ENCODE measurements at places on chromosomes 1 and 21. TPM values are rescaled to one million over a fixed set of nuclear protein-coding genes. Genes with fewer than 3 reads are reported as not detected.

DNA sequence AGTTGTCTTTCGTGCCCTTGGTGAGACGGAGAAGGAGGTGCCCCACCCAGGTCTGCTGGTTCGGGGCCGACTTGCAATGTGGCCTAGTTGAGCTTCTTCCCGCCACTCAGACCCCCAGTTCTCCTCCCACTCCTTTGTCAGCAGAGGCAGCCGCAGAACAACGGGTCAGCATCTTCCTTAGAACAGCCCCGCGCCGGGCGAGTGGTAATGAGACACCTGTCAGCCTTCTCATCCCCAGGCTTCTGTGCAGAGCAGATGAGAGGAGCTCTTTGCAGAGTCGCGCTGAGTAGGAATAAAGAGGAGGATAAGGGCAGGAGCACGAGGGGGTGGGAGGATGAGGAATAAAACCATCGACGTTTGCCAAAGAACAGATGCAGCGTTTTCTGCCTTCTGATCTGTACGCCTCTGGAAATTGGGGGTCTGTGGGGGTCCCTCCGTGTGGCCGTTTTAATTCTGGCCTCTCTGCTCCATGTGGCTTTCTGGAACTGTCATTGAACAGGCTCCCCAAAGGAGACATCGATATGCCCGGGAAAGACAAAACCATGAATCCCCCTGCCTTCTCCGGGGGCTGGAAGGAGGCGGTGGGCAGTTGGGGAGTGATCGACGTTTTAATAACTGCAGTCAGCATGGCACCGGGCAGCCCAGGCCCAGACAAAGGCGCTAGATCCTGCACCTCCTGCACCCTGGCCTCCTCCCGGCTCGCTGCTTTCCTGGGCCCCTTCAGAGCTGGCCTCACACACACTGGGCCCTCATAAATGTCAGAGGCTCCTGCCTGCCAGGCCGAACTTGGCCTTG is 27.5 kb upstream of the IGSF21 start:
- H3K4me3 ChIP-seq: no peak overlapping the region
- DNase-seq: no peak
- H3K4me1 ChIP-seq: no peaks in the 10 kb centered on the region
- no peaks in the 10 kb centered on the region for H3K27me3 ChIP-seq
- H3K27ac ChIP-seq: no peak overlapping the region

DNA sequence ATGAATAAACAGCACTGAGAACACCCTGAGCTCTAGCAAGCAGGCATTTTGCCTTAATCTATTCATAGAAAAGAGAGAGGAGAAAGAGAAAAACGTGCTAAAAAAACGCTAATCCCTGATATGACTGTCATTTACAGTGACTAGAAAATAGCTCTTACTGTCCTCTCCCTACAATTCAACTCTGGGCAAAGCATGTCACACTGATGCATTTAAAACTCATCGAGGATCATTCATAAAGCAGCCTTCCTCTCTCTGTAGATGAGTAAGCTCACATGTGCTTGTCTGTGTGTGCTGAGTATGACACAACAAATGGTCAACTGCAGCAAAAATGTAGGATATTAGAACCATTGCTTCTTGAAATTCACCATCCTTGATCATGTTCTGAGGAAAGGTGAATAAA is 109.0 kb downstream of the SGIP1 start:
- no peak overlapping the region for H3K27ac ChIP-seq
- H3K36me3 ChIP-seq: no peaks in the 10 kb centered on the region
- H3K4me1 ChIP-seq: no peaks in the 10 kb centered on the region
- H3K27me3 ChIP-seq: no peaks in the 10 kb centered on the region
- no peak for DNase-seq
- no peak overlapping the region for H3K4me3 ChIP-seq

DNA sequence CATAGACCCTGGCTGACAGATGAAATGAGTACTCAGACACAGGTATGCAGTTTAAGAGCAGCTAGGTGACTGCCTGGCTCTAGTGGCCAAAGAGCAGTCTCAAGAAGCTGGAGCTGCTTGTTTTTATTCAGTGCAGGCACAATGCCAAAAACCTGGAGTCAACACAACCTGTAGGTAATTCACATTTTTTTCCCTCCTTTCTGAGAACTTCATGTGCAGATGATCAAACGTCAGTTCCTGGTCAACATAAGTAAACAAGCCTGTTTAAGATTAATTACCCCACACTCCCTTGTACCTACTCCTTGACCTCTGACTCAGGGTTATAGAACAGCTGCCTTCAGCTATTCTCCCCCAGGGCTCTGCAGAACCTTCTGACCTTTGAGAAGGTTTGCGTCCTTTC is 17.3 kb upstream of the ACADM start:
- no peak for DNase-seq
- H3K36me3 ChIP-seq: no peaks in the 10 kb centered on the region
- H3K27me3 ChIP-seq: no peaks in the 10 kb centered on the region
- no peaks in the 10 kb centered on the region for H3K4me1 ChIP-seq

GRCh38 chr1:177571485-177572076 is 398.3 kb downstream of the SEC16B start:
- no peak for DNase-seq
- H3K4me3 ChIP-seq: no peak overlapping the region
- H3K27me3 ChIP-seq: no peaks in the 10 kb centered on the region
- H3K36me3 ChIP-seq: no peaks in the 10 kb centered on the region
- no peaks in the 10 kb centered on the region for H3K4me1 ChIP-seq

DNA sequence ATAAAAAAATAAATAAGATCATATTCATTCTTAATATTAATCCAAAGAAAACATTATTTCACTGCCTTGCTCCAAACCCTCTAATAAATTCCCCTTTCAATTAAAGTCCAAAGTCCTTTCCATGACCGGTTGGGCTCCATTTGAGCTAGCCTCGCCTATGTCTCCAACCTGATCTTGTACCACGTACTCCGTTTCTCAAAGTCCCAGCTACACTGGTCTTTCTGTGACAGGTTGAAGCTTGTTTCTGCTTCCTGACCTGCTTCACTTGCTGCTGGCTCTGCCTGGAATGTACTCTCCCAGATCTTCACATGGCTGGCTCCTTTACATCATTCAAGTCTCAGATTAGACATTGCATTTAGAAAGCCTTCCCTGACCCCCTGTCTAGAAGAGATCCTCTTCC is 16.4 kb downstream of the RPL5 start:
- no peak for DNase-seq
- no peak overlapping the region for H3K4me3 ChIP-seq
- H3K27me3 ChIP-seq: no peaks in the 10 kb centered on the region
- no peaks in the 10 kb centered on the region for H3K4me1 ChIP-seq
- no peak overlapping the region for H3K27ac ChIP-seq
- no peaks in the 10 kb centered on the region for H3K36me3 ChIP-seq

- no peak for DNase-seq
- H3K36me3 ChIP-seq: no peaks in the 10 kb centered on the region
- no peak overlapping the region for H3K27ac ChIP-seq
- H3K4me3 ChIP-seq: no peak overlapping the region
These were observed 7.2 kb upstream of the OLFML2B start for GRCh38 chr1:162030759-162031280.

DNA sequence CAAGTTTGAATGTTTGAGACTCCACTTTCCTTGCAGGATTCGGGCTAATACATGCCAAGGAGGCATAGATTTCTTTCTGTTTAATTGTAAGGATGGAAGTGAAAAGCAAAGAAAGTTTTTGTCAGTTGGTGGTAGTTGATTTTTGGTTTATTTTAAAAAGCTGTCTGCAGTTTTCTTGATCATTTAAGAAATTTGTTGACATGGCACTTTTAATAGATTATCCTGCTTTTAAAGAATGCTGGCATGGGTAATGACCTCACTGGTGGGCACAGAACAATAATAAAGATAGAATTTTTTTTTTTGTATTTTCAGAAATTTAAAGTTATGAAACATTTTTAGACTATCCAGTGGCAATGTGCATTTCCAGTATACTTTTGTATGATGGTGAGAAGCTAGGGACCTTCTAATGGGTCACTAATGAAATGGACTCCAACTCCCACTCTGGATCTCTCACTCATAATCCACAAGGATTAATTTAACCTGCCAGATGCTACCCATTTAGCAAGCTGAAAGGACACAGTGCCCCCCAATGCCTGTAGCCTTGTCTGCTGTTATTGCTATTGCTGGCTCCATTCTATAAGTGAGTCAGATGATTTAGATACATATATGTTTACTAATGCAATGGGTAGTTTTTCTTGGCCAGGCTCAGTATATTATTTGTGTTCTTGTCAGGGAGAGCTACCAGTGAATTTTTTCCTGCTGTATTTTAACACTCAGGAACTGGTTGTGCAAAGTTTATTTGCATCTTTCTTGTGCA is 190.2 kb upstream of the SGIP1 start:
- H3K4me3 ChIP-seq: no peak overlapping the region
- no peak for DNase-seq
- no peaks in the 10 kb centered on the region for H3K4me1 ChIP-seq
- no peaks in the 10 kb centered on the region for H3K27me3 ChIP-seq
- no peak overlapping the region for H3K27ac ChIP-seq

- no peak overlapping the region for H3K27ac ChIP-seq
- no peak overlapping the region for H3K4me3 ChIP-seq
- H3K4me1 ChIP-seq: no peaks in the 10 kb centered on the region
- H3K36me3 ChIP-seq: no peaks in the 10 kb centered on the region
These were observed 34.7 kb upstream of the AK4 start for GRCh38 chr1:65113298-65113697.

DNA sequence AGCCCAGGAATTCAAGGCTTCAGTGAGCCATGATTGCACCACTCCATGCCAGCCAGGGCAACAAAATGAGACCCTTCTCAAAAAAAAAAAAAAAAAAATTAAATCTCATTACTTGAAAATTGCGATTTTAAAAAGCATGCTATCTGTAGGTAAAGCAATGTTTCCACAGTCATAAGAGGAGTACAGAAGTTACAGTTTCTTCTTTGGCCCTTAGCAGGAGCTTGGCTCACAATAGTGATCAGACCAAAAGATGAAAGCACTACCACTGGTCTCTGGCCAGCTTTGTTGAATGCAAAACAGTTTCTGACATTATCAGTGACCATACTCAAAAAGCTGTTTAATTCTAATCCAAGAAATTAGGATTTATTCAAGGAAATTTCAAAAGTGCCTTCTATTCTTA is 31.2 kb downstream of the VAV3 start:
- no peak for DNase-seq
- no peaks in the 10 kb centered on the region for H3K36me3 ChIP-seq
- H3K27ac ChIP-seq: no peak overlapping the region
- H3K27me3 ChIP-seq: no peaks in the 10 kb centered on the region
- no peak overlapping the region for H3K4me3 ChIP-seq

DNA sequence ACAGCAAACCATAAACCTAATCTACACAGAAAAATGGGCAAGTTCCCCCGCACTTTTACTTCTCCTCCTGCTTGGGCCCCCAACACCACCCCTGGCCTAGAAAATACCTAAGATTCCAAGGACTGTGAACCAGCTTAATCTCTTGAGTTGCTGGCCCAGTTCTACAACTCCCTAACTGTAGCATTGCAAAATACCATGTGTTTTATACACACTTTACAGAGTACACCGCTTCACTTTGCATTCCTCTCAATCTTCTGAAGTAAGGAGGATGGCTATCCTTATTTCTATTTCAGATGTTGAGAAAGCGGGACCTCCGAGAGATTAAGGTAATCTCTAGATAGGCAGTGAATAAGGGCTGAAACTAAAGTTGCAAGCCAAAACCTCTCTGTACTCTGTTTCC is 408.3 kb upstream of the NR5A2 start:
- DNase-seq: no peak
- H3K36me3 ChIP-seq: no peaks in the 10 kb centered on the region
- H3K4me1 ChIP-seq: no peaks in the 10 kb centered on the region
- no peak overlapping the region for H3K27ac ChIP-seq
- H3K4me3 ChIP-seq: no peak overlapping the region

- H3K36me3 ChIP-seq: no peaks in the 10 kb centered on the region
- no peaks in the 10 kb centered on the region for H3K27me3 ChIP-seq
- no peaks in the 10 kb centered on the region for H3K4me1 ChIP-seq
- DNase-seq: no peak
- H3K27ac ChIP-seq: no peak overlapping the region
These were observed 501.9 kb upstream of the USP24 start for GRCh38 chr1:55717111-55717510.

- H3K27ac ChIP-seq: peak overlapping the region; percentile 72
- peaks cover 19% of the 10 kb centered on the region for H3K4me1 ChIP-seq
- H3K27me3 ChIP-seq: no peaks in the 10 kb centered on the region
- H3K4me3 ChIP-seq: no peak overlapping the region
- H3K36me3 ChIP-seq: no peaks in the 10 kb centered on the region
These were observed 3.8 kb downstream of the CELSR2 start for GRCh38 chr1:109252893-109253802.

DNA sequence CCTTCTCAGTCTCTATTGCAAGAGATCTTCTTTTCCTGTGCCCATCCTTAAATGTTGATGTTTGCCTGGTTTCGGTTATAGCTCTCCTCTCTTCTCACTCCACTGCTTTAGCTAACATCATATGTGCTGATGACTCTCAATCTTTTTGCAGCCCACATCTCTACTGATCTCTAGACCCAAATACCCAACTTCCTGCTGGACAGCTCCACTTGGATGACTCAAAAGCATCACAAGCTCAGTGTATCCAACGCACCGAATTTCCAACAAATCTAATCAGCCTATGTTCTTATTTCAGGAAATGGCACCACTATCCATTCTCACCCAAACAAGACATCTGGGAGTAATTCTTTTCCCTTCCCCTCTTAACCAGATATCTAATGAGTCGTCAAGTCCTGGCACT is 79.1 kb upstream of the ARTN start:
- peaks cover 7% of the 10 kb centered on the region for H3K4me1 ChIP-seq
- DNase-seq: no peak
- H3K27ac ChIP-seq: no peak overlapping the region
- H3K4me3 ChIP-seq: no peak overlapping the region

DNA sequence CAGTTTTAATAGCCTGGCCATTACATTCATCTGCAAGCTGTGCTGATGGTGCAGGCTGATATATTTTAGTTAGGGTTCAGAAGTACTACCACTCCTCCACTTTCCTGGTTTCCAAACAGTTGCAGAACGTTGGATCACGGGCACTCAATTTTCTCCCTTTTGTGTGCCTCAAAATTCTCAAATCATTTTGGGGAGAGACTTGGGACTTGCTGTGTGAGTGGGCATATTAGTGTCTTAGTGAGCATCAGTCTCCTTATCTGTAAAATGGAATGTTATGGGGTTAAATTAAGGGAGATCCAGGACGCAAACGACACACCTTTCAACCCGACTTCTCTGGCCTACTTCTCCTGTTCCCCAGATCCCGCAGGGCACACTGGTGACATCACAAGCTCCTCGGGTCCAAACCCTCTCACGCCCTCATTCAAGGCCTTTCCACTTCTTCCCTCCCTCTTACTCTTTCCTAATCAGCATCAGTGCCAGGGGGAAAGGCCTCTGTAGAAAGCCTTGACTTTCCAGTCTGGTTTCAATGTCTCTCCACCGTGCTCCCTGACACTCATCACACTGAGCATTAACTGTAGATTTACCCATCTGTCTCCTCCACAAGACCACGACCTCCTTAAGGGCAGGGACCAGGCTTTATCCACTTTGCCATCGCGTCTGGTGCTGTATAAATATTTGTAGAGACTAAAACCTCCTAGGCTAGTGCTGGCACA is 1.2 kb downstream of the PIGP start:
- H3K27me3 ChIP-seq: no peaks in the 10 kb centered on the region
- peak overlapping the region; percentile 84 for H3K4me3 ChIP-seq
- DNase-seq: peak; percentile 70
- H3K4me1 ChIP-seq: no peaks in the 10 kb centered on the region
- no peaks in the 10 kb centered on the region for H3K36me3 ChIP-seq
- peak overlapping the region; percentile 97 for H3K27ac ChIP-seq

RGS16 gene
- total RNA-seq: 1.2 TPM

CYP4A11 gene
- not detected for total RNA-seq

KIRREL1 gene
- total RNA-seq: 63.6 TPM

NTRK1 gene
- total RNA-seq: 0.35 TPM

VWA1 gene
- total RNA-seq: 67.1 TPM

PCNX2 gene
- total RNA-seq: 21.3 TPM

CEP104 gene
- 24.2 TPM for total RNA-seq

OR2L5 gene
- total RNA-seq: not detected

OPRD1 gene
- 0.07 TPM for total RNA-seq

PROX1 gene
- total RNA-seq: 4.1 TPM

PDZK1 gene
- total RNA-seq: not detected

TXNIP gene
- 1,900 TPM for total RNA-seq
